ENCODE measurements at places on chromosomes 11 and 22.

GRCh38 chr11:32960553-32961164, 55.0 kb upstream of the DEPDC7 start:
- peaks cover 70% of the 10 kb centered on the region for H3K36me3 ChIP-seq
- H3K27me3 ChIP-seq, result peaks cover 3% of the 10 kb centered on the region
- H3K27ac ChIP-seq, result no peak overlapping the region
- no peak overlapping the region for H3K4me3 ChIP-seq

DNA sequence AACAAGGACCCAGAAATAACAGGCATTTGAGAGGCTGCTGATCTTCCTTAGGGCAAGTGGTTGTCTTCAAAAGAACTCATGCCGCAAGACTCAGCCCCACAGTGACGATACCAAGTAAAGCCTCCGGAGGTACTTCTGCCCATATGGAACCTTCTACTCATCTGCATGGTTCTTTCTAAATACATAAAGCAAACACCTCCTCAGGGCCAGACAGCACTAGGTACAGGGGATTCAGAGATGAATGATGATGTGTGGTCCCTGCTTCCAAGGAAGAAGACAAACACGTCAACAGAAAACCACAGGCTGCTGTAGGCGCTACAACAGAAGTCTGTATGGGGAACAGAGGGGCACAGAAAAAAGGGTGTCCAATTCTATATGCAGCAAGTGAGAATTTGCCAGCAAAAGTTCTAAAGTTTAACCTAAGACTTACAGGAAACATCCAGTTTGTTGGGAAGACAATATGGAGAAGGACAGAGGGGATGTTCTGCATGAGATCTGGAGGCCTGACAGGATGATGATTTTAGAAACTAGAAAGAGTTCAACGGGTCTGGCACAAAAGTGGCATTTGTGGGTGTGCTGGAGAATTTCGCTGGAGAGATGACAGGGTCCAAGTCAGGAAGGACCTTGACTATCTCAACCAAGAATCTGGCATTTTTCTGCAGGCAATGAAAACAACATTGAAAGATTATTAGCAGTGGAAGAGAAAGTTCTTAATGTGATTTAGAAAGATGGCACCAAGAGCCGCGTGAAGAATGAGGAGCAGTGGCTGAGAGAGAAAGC, 23.7 kb downstream of the JAML start:
- H3K36me3 ChIP-seq, result no peaks in the 10 kb centered on the region
- H3K27me3 ChIP-seq, result peaks cover 22% of the 10 kb centered on the region
- no peak for DNase-seq
- H3K4me3 ChIP-seq, result no peak overlapping the region
- H3K4me1 ChIP-seq, result no peaks in the 10 kb centered on the region
- H3K27ac ChIP-seq, result no peak overlapping the region

- peak overlapping the region; percentile 58 for H3K27ac ChIP-seq
- H3K27me3 ChIP-seq, result peaks cover 15% of the 10 kb centered on the region
- DNase-seq, result no peak
Observed at GRCh38 chr11:34601085-34601444, 19.8 kb upstream of the EHF start.

DNA sequence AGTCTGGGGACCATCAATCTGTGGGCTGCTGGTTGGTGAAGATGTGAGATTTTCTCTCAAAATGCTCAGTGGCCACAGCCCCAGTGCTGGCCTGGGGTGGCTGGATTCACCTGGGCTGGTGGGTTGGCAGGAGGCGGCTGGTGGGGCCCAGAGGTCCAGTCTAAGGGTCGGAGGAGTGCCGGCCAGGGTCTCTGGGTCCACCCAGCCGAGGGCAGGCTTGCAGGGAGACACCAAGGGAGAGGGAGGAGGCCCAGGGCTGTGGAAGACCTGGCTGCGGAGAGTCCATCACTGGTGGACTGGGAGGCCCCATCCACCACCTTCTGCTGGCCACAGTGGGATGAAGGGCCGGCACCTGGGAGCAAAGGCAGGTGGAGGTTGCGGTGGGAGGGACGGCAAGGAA, 582 bp upstream of the SHANK3 start:
- peak overlapping the region; percentile 47 for H3K4me3 ChIP-seq
- no peaks in the 10 kb centered on the region for H3K36me3 ChIP-seq
- no peak overlapping the region for H3K27ac ChIP-seq
- no peak for DNase-seq
- H3K4me1 ChIP-seq, result peaks cover 38% of the 10 kb centered on the region

DNA sequence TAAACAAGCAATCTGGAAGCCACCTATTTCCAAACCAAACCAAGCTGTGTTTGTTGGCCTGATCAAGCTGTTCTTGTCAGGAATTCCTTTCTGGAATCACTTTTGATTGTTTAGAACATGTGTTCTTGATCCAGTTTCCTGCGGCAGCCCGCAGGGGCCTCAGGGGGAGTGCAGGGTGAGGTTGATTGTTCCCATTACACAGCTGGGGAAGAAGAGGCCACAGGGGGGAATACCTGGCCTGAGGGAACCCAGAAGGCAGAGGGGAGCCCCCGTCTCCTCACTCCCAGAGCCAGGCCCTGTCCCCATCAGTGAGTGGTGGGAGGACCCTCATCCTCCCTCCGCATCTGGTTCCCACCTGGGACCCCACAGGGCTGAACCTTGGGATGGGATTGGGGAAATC, 4.2 kb downstream of the MRGPRD start:
- H3K4me3 ChIP-seq, result no peak overlapping the region
- no peaks in the 10 kb centered on the region for H3K36me3 ChIP-seq
- no peak for DNase-seq
- H3K27ac ChIP-seq, result no peak overlapping the region
- peaks cover 11% of the 10 kb centered on the region for H3K27me3 ChIP-seq
- peaks cover 15% of the 10 kb centered on the region for H3K4me1 ChIP-seq

GRCh38 chr11:126060757-126061171, 1.9 kb downstream of the CDON start:
- peaks cover 54% of the 10 kb centered on the region for H3K4me1 ChIP-seq
- peak overlapping the region; percentile 49 for H3K27ac ChIP-seq
- no peak for DNase-seq
- H3K36me3 ChIP-seq, result peaks cover 17% of the 10 kb centered on the region
